LNCaP clone FGC (cell line): ENCODE measurements at places on chromosomes 12 and 14.
A peak's percentile ranks its signal among the peaks of the same experiment; 100 is the strongest.

DNA sequence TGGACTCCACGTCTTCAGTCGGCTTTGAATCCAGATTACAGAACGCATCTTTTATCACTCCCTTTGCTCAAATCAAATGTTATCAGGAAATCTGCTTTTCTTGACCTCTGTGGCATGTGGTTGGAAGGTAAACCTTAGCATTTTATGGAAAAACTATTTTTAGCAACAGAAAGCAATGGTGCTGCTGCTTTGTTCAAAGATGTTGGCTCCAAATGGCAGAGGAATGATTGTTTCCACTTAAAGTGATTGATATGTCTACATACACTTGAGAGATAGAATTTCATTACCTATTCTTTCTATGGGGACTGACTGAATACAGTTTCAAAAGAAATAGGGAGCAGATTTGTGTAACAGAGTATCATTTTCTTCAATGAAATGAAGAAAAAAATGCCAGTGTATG is 761.2 kb downstream of the NOVA1 start:
- no peak for DNase-seq

DNA sequence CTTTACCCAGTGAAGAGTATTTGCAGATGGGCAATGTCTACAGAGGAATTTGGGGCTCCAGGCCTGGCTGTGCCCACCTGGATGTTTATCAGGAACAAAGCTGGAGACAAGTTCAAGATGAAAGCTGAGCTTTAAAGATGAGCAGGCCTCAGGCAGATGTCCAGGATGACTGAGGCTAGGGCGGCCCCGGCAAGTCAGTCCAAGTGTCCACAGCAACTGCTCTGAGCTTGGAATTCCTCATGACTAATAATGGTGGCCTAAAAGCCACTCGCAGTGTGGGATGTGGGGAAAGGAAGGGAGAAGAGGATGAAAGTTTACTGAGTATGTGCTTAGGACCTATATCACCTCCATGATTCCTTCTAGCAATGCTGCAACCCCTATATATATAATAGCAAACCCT is 128.2 kb upstream of the NOS1 start:
- DNase-seq, result no peak

- no peak for DNase-seq
Observed at GRCh38 chr14:88987516-88987915, 163.1 kb downstream of the TTC8 start.

- no peak for DNase-seq
Observed at GRCh38 chr12:123071099-123071800, 79.6 kb downstream of the PITPNM2 start.

- DNase-seq, result no peak
Observed at GRCh38 chr12:93967454-93967853, 180.9 kb upstream of the PLXNC1 start.

GRCh38 chr12:108099073-108099472 is 30.0 kb upstream of the WSCD2 start:
- no peak for DNase-seq

DNA sequence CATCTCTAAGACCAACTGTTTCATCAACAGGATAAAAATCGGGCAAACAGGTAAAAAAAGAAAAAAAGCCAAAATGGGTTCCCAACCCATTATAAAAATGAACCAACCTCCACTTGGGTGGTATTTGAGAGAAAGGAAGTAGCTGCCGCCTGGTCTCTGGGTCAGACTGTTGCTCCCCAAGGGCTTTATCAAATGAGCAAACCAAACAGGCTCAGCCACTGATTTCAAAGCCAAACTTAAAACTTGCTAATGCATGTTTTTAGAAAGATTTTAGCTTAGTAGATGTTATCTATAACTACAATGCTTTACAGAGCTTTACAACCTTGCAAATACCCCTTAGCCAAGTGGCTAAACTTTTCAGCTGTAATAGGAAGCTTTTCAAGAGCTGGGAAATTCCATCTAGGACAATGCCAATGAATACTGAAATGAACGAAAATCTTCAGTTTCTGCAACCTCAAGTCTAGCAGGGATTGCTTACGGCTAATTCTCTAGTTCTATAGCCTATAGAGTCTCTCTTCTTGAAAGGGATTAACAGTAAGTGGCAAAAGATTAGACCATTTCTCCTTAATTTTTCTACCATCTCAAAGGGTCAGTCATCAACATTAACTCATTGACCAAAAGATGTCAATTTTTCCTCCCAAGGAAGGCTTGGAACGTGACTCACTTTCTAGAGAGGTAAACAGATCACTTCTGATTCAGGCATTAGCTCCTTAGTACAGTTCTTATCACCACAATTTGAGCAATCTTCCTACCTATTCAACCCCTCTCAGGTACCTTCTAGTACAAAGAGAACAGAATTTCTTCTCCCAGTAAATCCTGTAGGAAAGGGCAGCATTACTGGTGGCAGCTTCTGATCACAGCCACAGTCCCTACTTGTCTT is 4.2 kb downstream of the PPM1H start:
- no peak for DNase-seq

DNA sequence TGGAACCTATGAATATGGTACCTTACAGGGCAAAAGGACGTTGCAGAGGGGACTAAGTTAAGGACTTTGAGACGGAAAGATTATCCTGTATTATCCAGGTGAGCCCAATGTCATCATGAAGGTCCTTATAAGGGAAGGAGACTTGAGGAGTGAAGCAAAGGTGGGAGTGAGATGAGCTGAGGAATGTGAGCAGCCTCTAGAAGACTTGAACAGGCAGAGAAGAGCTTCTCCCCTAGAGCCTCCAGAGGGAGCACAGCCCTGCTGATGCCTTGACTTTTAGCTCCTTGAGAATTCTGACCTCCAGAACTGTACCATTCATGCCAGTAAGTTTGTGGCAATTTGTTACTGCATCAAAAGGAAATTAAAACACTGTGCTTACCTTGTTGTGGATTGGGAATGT is 41.8 kb upstream of the DCD start:
- DNase-seq, result no peak

DNA sequence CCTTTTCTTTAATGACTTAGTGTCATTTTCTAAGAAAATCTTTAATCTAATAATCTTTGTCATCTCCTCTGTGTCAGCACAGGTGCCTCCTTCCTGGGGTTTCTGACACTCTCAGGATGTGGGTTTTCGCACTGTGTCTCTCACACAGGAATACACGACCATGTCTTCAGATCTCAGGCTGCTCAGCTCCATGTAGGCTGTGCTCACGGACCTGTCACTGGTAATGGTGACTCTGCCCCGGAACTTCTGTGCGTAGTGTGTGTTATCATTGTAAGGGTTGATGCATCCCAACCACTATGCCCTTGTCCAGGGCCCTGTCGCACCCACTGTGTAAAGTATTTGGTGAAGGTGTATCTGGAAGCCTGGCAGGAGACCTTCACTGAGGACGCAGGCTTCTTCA is 647.8 kb downstream of the TMEM121 start:
- DNase-seq, result no peak

DNA sequence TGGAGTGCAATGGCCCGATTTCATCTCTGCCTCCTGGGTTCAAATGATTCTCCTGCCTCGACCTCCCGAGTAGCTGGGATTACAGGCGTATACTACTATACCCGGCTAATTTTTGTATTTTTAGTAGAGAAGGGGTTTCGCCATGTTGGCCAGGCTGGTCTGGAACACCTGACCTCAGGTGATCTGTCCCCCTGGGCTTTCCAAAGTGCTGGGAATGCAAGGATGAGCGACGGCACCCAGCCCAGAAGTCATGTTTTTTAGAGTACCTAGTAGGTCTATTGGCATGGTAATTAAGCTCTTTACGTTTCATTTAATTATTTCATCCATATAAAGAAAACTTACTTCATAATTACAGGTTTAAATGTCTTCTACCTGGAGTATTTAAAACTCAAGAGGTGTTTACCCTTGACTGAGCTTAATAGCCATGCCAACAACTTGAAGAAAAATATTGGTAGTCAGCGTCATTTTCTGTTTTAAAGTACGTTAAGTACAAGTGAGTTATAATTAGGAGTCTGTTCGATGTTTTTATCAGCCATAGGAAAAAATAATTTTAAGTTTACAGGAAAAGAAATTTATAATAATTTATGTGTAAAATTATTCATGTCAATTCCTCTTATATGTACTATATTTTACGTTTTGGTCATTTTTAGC is 4.0 kb downstream of the TMPO start:
- DNase-seq, result no peak

DNA sequence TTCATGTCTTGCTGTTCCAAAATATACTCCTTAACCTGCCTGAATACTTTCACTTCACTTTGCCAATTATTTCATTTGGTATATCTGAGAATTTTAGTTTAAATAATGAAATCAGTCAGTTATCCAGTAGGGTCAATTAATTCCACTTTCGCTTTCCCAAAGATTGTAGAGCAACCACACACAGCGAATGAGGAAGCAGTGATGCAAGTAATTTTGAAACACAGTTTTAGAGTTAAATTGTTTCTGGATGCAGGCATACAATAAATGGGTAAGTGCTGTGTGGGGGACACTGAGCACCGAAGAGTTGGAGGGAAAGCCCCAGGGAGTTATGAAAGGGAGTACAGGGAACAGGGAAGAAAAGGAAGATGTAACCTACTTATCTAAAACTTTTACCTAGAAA is 62.8 kb downstream of the TSHR start:
- DNase-seq, result no peak

DNA sequence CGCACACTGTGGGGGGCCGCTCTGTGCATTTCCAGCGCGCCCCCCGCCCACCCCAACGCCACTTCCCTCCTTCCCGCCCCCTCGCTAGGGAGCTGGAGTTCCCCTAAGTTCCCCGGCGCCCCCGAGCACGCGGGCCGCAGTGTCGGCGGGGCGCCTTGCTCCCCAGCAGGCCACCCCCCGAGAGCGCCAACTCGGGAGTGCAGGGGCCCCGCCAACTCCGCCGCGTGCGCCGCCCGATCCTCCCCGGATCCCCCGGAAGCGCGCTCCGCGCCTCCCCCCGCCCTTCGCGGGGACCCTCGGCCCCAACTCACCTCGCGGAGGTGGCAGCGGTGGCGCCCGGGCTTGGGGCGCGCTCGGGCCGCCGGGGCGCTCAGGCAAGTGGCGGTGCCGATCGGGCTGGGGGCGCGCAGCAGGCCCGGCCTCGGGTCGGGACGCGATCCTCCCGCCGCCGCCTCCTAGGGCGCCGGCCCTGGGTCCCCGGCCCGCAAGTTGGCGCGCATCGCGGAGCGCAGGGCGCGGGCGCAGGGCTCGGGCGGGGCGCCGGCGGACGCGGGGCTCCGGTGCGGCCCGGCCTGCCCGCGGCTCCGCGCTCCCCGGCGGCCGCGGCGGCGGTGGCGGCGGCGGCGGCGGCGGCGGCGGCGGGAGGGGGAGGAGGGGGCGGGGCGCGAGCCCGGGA is at the start of gene NCOR2:
NCOR2 (minus strand) TSS at position 616 of the 676 bp plus-strand sequence. CDS start 72,361 bp downstream, outside the sequence.
- no peak for DNase-seq

GRCh38 chr12:14416658-14417057 is 51.2 kb downstream of the ATF7IP start:
- DNase-seq, result peak; percentile 32

DNA sequence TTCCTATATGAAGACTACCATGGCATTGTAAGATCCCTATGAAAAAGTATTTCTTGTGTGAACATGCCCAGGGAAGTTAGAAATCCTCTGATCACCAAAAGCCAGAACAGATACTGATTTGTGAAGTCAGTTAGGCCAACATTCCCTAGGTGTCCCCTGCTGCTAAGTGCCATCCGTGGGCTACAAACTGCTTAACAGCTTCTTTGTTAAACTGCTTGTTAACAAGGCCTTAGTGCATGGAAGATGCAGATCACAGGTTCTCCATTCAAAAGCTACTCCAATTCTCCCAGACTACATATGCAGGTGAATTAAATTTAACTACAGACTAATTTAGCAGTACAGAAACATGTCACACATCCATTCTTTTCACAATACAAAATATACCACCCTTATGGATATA is 108.2 kb downstream of the PRICKLE1 start:
- DNase-seq, result no peak

DNA sequence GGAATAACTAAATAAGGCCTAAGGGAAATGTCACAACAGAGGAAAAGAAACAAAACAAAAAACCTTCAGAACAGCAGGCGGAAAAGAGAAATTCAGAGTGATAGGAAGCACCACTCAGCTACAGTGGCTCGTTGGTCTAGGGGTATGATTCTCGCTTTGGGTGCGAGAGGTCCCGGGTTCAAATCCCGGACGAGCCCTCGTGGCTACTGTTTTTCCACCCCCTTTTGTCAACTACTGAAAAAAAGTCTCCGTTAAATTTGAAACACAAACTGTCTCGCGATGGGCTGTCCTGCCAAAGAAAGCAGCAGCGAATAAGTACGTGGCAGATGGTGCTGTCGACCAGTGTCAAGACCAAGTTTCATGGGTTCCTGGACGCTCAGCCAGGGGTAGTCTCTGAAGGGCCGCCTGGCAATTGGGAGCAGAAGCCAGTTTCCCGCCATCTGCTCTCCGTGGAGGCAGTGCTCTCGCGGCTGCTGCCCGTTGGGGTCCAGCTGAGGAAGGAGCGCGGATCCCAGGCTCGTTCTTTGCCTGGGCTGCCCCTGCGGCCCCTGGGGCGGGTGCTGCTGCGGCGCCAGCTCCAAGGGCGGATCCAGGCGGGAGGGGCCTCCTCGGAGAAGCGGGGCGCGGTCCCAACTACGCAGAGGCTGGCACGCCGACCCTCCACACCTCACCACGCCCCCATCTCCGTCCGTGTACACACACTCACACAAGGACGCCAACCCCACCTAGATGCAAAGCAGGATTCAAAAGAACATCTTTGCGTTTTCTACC is at the start of gene RNASE4:
RNASE4 (plus strand) TSS at position 670 of the 771 bp plus-strand sequence. CDS start 14,812 bp downstream, outside the sequence.
- peak; percentile 74 for DNase-seq

- no peak for DNase-seq
Observed at GRCh38 chr12:123942911-123943648, 29.6 kb downstream of the CCDC92 start.

DNA sequence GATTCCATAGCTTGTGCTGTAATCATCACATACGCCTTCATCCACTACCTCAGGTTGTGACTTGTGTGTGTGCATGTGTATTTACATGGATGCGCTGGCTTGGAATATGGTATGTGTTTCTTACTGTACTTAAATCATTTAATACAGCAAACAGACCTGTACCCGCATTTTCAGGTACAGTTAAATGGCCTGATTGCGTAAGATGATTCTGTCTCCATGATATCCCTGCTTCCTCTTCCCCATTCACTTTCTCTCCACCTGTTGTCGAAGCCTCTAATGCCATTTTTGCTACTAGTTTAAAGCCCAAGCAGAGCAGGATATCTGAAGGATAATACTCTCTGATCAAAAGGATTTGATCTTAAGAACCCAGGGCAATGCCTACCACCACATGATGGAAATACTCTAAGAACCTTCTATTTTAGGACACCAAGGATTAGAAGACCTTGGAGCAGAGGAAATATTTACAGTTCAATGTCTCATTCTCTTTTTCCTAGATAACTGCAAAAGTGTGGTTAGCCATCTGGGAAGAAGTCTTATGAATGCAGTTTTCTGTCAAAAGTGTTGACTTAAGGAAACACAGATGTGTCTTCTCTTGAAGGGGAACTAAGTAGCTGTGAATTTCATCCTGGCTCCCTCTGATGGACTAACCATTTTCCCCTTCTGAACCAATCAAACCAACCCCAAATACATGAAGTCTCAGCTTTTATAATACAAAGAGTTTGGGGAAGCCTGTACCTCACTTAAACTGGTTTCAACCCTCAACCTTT is 78.7 kb downstream of the HELB start:
- no peak for DNase-seq

- no peak for DNase-seq
Observed at GRCh38 chr14:36940476-36940875, 231.9 kb downstream of the SLC25A21 start.
